ENCODE measurements at places on chromosomes 7 and 10.

GRCh38 chr7:2134740-2135139, 98.0 kb downstream of the MAD1L1 start:
- DNase-seq: no peak

- DNase-seq: no peak
Observed at GRCh38 chr7:44368455-44368854, 43.1 kb upstream of the CAMK2B start.

DNA sequence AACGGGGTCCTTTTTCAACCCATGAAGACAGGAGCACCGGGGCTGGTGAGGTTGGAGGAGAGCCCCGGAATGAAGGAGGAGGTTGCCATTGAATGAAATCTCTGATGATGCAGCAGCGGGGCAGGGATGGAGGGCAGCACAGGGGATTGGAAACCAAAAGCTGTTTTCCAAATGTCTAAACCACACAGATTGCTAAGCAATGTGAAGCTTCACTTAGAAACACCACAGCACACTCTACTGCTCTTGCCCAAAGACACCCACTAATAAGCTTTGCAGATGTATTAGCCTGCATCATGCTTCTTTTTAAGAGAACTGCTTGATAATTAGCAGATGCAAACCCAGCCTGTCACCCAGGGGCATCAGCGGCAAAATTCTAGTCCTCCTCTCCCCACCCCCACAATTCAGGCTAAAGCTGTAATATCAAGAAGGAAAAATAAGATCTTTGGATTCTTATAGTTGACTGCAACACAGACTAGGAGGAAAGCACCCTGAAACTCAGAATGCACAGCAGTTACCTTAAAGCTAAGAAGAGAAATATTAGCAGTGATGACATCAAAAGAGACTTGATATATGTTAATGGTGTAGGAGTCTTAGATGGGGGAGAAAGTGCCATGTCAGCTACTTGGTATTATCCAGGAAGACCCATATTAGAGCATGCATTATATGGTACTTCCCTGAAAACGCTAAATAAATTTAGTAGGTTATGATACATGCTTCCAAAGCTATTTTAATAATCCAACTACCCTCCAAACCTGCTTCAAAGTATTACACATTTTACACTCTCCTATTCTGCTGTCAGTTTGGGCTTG, 666.7 kb downstream of the KCNMA1 start:
- no peak for DNase-seq

DNA sequence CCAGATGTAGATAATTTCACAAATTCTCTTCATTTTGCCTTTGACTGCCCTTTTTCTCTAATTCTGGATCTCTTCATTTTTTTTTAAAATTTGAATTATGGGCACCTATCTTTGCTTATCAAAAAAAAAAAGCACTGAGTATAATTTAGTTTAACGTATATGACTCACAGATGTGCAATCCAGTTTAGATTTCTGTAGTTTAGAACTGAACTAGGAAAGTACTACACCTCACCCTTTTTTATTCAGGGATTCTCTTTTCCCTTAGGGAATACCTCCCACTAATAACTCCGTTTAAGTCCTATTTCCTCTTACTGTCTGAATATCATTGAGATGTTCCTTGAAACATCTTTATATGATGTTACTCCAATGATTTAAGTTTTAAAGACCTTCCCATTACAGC, 665.0 kb downstream of the MAGI2 start:
- no peak for DNase-seq

DNA sequence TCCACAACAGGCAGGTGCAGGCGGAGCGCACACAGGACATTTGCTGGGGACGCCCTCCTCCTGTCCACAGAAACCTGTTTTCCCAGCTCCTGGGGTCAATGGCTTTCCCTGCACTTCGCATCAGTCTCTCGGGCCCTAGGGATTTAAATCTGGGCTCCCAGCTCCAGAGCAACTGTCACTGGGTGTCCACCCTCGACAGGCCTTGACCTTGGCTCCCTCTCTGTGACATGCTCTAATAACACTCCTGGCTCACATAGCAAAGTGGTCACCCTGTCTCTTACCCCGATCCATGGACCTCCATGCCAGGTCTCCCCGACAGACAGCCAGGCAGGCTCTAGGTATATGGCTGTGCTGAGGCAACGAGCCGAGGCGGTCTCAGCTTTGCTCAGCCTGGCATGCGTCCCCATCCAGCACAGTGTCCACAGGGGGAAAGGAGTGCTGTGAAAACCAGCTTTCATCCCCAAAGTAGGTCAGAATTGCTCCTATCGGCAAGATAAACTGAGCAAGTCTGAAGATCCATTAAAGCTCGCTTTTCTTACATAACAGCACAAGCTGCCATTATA, 195.6 kb downstream of the TNS3 start:
- DNase-seq: no peak

DNA sequence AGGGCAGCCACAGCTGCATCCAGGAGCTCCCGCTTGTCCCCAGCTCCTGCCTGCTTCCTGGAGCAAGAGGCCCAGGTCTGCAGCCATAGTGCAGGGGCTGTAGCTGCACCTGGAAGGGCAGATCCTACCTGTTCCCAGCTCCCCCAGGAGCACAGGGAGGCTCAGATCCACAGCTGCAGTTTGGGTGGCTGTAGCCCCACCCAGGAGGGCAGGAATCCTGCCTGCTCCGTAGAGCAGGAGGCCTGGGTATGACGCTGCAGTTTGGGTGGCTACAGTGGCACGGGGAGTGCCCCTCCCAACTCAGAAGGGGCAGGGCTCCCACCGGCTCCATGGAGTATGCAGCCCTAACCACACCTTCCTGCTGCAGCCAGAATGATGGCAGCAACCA, 26.7 kb upstream of the CDCA7L start:
- DNase-seq: no peak

DNA sequence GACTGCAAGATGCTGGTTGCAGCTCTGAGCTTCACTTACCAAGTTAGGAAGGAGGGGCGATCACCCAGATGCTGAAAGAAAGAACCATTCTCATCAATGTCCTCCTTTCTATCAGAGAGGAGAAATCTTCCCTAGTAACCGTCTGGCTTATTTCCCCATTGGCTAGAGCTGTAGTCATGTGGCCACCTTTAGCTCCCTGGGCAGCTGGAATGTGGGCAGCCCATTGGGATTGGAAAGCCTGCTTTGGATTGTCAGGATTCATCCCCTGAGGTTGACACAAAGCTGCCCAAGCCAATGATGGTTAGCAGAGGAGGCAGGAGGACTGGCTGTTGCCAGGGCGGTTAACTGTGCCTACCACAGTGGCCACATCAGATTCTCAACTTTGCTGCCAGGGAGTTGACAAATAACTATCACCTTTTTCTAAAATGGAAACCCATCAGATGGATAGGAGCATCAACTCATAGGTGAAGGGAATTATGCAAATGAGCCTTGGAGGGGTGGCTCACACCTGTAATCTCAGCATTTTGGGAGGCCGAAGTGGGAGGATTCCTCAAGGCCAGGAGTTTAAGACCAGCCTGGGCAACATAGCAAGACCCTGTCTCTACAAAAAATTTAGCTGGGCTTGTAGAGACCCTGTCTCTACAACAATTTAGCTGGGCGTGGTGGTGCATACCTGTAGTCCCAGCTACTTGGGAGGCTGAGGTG, 206.4 kb upstream of the GALNT17 start:
- no peak for DNase-seq

- DNase-seq: no peak
Observed at GRCh38 chr7:154566877-154567276, 436.0 kb downstream of the PAXIP1 start.

GRCh38 chr10:62024026-62024701, 122.7 kb downstream of the ARID5B start:
- DNase-seq: no peak

DNA sequence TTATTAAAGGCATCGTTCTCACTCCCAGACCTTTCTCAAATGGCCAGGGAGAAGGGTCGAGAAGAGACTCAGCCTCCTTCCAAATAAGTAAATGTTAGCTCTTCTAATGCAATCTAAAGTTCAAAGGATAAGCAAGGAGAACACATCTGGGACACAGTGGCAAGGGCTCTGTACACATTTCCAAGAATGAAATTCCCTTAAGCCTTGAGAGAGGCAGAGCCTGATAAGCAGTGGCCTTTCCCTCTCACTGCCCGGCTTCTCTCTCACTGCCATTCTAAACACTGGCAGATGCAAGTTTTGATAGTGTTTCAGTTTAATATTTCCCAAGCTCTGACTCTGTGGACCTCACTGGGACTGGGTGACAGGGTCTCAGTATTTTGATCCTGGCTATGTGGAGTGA, 35.1 kb upstream of the EXOC4 start:
- no peak for DNase-seq

GRCh38 chr10:22252801-22253579, 35.2 kb upstream of the EBLN1 start:
- DNase-seq: no peak

GRCh38 chr7:38744746-38745145, 113.6 kb upstream of the AMPH start:
- no peak for DNase-seq

DNA sequence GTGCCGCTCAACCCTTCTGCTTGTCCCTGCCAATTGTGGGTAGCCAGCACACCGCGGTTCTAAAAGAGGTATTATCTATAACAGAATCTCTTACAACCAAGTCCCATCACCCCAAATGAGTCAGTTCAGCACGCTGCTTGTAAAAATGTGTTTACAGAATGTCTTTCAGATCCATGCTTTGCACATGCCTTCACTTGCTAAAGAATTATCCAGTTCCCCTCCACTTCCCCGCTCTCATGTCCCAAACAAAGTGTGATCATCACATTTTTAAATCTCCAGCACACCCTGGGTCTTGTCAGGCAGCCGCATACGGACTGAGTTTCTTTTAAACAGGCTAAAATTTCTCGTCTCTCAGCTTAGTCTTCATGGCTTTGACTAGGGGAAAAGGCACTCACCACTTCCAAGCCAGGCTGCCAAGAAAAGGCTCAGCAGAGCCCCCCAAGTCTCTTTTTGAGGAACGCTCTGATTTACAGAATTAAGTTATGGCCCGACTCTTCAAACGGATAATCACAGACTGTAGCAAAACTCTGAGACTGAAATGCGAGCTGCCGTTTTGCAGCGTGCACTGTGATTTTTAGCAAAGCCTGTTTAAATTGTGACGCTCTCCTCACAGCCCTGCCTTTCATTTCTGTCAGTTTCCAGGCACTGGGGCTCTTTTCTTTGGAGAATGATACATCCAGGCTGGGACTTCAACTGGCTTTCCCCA, 29.8 kb upstream of the FGFR2 start:
- DNase-seq: no peak

GRCh38 chr7:134920026-134920753, 66.1 kb upstream of the AGBL3 start:
- DNase-seq: no peak

- DNase-seq: no peak
Observed at GRCh38 chr10:17782921-17783665, 26.1 kb upstream of the MRC1 start.

DNA sequence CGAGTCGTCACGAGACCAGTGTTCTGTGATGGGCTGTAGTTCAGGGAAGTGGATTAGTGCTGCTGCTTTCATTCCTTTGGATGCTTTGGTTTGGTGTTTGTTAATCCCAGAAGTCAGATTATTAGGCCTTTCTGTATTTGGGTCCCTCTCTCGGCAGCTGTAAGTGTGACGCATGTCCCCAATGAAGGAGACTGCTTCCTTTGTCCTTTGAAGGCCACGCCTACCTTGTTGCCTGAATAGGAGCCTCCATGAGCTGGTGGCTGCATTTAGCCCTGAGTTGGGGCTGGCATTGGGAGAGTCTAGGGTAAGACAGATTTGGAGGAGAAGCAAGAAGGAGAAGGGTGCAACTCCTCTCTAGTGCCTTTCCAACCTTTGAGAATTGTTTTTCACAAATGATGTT, 34.5 kb downstream of the DOCK1 start:
- no peak for DNase-seq

DNA sequence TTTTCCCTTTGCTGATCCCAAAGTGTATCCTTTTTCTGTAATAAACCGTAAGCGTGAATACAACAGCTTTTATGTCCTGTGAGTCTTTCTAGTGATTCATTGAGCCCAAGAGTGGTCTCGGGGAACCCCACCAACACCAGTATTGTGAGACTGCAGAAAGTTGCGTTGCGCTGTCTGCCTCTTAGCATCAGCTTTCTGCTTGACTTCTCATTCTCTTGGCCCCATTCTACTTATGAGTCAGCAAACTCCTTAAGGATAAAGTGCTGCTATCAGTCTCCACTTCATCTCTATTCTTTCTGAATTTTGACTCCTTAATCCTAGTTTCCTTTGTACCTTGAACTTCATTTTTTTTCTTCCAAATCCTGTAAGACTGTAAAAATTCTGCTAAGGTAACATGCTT, 184.3 kb upstream of the MBL2 start:
- no peak for DNase-seq

Data from activated CD8-positive, alpha-beta memory T cell treated with anti-CD3 and anti-CD28 coated beads for 48 hours (primary cell).